NCI-H526 treated with DMSO at 0.1 percent for 48 hours (cell line): ENCODE measurements at places on chromosomes 5 and 9.
A peak's percentile ranks its signal among the peaks of the same experiment; 100 is the strongest.

- DNase-seq, result no peak
Measured at GRCh38 chr5:54087436-54087835, 222.9 kb downstream of the ARL15 start.

GRCh38 chr5:143209881-143210395 lies 193.5 kb downstream of the NR3C1 start:
- no peak for DNase-seq

- DNase-seq, result no peak
Measured at GRCh38 chr9:109379513-109379912, 58.7 kb upstream of the EPB41L4B start.

GRCh38 chr9:83419961-83420360 lies 118.2 kb downstream of the FRMD3 start:
- DNase-seq, result no peak

GRCh38 chr5:77156379-77156778 lies 54.1 kb upstream of the PDE8B start:
- no peak for DNase-seq

- DNase-seq, result no peak
Measured at GRCh38 chr9:83930881-83931280, 9.6 kb upstream of the KIF27 start.

DNA sequence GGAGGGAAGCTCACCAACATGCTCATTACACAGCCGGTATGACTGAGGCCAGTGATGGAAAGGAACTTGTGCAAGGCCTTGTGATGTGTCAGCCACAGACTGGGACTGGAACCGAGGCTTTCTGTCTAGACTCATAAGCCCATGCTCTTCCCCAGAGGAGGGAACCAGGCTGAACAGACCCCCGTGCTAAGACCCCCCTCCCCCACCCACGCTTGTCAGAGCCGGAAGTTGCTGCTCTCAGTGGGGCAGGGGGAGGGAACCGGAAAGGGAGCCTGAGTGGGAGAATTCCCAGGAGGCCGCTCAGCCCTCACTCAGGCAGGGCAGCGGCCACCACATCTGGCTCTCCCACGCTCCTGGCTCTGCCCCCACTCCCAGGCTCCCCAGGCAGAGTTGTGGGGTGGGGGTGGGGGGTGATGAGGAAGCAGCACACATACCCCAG lies 4.1 kb upstream of the PDGFRB start:
- no peak for DNase-seq

DNA sequence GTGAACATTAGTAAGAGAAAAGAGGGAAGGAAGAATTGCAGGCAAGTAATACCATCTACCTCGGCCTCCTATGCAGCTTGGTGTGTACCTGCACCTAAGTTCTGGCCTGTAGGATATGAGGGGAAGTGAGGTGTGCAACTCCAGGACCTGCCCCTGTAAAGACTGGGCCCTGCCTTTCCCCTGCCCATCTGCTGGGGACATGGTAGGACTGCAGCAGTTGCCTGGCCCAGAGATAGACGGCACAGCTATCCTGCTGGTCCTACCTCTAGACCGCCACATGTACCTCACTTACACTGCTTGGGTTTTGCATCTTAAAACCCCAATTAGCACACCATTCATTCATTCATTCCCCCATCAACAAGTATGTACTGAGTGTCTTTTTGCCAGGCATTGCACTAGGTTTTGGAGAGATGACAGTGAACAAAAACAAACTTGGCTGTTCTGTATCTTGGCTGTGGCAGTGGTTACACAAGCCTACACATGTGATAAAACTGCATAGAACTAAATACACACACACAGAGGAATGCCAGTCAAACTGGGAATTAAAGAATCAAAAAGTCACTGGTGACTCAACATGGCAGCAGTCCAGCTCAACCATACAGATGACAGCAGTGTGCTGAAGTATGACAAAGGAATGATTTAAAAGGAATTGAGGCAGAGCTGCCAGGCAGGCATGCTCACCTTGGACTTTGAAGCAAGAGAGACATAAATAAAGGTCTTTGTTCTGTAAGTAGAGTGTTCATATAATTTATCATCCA lies 23.3 kb upstream of the MGAT1 start:
- no peak for DNase-seq

- DNase-seq, result peak; percentile 28
Measured at GRCh38 chr9:137551264-137552021, at the start of gene MRPL41. Gene MRPL41 (plus strand): TSS chr9:137551879. CDS start chr9:137552082, 203 bp downstream.

GRCh38 chr9:72149231-72149975 lies at the start of gene GDA:
Gene GDA (plus strand): TSS chr9:72149440. CDS start chr9:72149560, 120 bp downstream.
- no peak for DNase-seq

GRCh38 chr5:150068961-150069645 lies 17.3 kb downstream of the CSF1R start:
- DNase-seq, result no peak

DNA sequence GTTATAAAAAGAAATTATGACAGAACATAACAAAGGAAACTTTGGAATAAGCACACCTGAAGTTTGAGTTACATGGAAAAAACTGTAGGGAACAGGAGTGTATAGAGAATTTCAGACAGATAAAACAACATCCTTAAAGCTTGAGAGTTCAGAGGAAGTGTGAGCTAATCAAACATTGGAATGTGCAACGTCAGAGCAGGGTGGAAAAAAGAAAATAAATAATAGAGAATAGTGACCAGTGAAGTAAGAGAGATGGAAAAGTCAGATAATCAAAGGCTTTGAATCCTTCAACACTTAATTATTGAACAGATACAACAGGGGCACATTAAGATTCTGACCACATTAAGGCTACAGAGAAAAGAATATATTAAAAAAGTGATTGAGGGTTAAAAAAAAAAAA lies 128.5 kb upstream of the CDH10 start:
- no peak for DNase-seq

- no peak for DNase-seq
Measured at GRCh38 chr9:133164191-133164590, 477 bp upstream of the GBGT1 start.

- no peak for DNase-seq
Measured at GRCh38 chr9:14485366-14485765, 171.4 kb upstream of the NFIB start.

DNA sequence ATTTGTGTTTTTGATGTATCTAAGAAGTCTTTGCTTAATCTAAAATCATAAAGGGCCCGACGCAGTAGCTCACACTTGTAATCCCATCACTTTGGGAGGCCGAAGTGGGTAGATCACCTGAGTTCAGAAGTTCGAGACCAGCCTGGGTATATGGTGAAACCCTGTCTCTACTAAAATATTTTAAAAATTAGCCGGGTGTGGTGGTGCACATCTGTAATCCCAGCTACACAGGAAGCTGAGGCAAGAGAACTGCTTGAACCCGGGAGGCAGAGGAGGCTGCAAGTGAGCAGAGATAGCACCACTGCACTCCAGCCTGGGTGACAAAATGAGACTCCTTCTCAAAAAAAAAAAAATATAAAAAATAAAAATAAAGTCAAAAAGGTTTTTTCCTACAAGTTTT lies 9.6 kb downstream of the IL6ST start:
- DNase-seq, result no peak

DNA sequence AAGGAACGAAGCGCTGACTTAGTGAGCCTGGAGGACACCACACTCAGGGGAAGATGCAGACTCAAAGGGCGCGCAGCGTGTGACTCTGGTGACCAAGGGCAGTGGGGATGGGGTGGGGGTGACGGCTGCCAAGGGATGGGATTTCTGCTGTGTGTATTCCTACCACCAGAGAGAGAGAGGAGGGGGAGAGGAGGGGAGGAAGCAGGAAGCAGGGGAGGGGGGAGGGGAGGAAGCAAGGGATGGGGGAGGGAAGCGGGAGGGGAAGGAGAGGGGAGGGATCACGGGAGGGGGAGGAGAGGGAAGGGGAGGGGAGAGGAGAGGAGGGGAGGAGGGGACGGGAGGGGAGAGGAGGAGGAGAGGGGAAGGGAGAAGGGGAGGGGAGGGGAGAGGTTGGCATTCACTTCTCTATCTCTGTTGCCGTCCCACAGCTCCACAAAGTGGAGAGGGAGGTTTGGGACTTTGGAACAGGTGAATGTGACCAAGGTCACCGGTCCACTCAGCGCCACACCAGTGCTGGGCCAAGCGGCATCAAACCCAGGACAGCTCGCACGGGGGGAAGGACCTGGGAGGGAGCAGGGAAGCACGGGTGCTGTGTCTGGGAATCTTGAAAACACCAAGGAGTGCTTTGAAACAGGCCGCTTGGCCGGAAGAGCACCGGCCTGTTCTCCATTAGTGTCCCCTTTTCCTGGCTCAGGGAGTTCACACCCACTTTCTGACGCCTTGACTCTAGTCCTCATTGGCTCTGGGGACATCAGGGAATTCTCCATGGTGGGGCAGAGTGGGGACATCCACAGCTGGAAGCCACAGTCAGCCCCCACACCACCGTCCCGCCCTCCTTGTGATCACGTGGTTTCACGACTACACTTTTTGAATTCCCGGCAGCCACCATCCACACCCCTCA lies 77.4 kb downstream of the VAV2 start:
- DNase-seq, result no peak

- DNase-seq, result no peak
Measured at GRCh38 chr9:6109571-6109970, 94.1 kb upstream of the RANBP6 start.

GRCh38 chr9:2502210-2502609 lies 119.4 kb upstream of the VLDLR start:
- no peak for DNase-seq

DNA sequence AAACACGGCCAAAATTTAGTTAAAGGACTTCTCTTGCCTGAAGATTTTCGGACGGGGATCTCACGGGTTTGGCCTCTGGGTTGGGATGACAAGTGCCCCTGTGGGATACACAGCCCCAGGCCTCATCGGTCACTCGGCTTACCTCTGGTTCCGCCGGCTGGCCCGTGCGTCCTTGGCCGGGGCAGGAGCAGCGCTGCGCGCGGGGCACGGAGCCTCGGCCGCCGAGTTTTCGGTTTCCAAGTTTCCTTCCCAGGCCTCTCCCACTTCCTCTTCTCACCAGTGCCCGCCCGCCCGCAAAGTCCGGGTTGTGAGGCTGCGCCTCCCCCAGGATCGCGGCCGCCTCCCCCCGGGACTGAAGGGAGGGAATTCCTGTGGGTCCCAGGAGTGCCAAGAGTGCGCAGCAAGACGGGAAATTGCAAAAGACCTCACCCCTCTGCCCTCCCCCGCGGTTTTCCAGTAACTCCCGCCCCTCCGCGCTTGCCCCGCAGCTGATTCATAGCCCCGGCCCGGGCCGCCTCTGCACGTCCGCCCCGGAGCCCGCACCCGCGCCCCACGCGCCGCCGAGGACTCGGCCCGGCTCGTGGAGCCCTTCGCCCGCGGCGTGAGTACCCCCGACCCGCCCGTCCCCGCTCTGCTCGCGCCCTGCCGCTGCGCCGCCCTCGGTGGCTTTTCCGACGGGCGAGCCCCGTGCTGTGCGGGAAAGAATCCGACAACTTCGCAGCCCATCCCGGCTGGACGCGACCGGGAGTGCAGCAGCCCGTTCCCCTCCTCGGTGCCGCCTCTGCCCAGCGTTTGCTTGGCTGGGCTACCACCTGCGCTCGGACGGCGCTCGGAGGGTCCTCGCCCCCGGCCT lies at the start of gene OSMR:
OSMR (plus strand) TSS at position 487 of the 853 bp plus-strand sequence. CDS start 23,033 bp downstream, outside the sequence.
- no peak for DNase-seq

DNA sequence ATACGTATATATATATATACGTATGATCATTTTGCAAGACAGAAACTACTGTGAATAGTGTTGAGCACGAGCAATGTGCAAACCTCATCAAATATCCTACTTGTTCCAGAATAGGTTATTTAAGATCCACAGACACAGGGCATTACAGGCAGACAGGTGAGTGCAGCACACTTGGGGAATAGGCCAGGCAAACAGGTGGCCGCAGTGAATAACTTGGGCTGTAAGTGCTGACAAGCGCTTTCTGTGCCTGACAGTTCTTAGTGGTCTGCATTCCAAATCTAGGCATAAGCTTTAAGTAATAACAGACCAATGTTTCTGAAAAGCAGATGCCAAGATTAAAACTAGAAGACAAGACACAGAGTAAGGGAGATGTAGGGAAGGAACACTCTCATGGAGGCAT lies 77.9 kb downstream of the LHFPL2 start:
- no peak for DNase-seq

DNA sequence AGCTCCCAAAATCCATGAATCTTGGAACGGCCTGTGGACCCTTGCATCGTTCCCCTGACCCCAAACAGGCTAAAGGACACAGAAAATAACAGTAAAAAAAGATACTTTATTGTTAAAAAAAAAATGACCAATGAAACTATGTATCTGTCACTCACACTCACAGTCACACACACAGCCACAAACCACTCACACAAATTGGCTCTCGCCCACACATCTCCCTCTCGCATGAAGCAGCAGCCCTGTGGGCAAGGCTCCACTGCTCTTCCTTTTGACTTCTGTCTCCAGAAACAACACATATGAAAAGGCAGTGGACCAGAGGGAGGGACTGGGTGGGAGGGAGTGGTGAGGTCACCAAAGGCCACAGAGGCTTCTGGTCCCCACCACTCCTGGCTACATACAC lies 56.6 kb downstream of the SLC36A1 start:
- DNase-seq, result no peak

- peak; percentile 15 for DNase-seq
Measured at GRCh38 chr5:31664566-31664965, 25.6 kb downstream of the PDZD2 start.

GRCh38 chr9:137139468-137140150 lies 655 bp downstream of the GRIN1 start:
- no peak for DNase-seq

- DNase-seq, result no peak
Measured at GRCh38 chr9:136085815-136086212, 9.3 kb downstream of the NACC2 start.

DNA sequence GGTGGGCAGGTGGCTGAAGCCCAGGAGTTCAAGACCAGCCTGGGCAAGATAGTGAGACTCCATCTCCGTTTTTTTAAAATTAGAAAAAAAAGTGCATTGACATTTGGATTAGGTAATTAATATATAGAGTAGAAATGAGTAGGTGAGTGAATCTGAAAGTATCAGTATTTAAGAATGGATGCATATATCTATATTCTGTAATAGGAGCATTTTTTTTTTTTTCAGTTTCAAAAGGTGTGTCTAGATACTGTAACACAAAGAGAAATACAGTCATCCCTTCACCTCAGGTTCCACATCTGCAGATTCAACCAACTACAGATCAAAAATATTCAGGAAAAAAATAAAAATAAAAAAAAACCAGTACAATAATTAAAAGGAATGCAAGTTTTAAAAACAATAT lies 50.8 kb downstream of the RBM27 start:
- no peak for DNase-seq

DNA sequence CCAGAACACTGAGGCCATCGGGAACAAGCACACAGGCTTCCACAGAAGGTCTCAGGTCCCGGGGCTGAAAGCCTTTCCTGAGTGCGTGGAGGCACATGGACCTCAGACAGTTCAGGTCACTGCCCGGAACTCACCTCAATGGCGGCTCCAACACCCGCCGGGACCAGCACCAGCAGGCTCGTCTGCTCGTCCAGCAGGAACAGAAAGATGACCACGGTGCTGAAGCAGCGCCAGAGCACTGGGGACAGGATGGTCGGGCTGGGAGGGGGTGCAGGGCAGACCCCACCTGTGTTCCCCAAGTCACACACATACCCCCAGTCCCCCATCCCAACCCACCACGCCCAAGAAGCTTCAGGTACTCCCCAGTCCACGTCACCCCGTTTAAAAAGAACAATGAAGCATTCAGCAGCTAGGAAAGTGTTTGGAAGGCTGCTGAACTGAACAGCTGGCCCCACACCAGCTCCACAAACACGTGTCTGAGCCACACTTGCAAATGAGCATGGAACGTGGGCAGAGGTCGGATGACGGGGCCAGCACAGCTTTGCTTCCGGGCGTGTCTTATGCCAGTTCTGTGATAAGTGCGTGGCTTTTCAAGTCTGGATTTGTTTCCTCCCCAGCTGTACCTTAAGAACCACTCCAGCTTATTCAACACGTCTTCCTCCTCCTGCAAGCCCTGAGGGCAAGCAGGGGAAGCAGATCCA lies 14.6 kb downstream of the CLPTM1L start:
- no peak for DNase-seq
